ENCODE measurements at places on chromosomes 12 and 14.

GRCh38 chr14:41604721-41605531, 1.8 kb upstream of the LRFN5 start:
- peak; percentile 87 for DNase-seq

DNA sequence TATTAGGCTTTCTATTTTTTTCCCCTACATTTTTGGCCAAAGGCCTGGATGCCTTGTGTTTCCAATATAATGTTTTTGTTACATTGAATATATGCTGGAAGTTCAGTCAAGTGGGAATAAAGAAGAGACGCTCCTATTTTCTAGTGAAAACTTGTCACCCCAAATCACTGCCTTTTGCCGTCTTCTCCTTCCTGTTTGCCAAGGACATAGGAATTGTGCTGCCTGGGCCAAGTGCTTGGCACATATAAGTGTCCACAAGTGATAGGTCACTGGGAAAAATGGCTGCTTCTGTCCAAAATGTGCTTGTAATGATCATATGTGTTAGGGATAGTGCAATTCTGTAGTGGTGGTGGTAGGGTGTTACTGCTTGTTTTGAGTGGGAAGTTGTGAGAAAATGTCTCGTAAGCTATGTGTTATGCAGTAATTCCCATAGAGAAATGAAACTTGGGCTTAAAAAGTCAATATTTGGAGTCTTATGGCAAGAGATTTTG, 11.6 kb upstream of the KCNJ8 start:
- no peak for DNase-seq

DNA sequence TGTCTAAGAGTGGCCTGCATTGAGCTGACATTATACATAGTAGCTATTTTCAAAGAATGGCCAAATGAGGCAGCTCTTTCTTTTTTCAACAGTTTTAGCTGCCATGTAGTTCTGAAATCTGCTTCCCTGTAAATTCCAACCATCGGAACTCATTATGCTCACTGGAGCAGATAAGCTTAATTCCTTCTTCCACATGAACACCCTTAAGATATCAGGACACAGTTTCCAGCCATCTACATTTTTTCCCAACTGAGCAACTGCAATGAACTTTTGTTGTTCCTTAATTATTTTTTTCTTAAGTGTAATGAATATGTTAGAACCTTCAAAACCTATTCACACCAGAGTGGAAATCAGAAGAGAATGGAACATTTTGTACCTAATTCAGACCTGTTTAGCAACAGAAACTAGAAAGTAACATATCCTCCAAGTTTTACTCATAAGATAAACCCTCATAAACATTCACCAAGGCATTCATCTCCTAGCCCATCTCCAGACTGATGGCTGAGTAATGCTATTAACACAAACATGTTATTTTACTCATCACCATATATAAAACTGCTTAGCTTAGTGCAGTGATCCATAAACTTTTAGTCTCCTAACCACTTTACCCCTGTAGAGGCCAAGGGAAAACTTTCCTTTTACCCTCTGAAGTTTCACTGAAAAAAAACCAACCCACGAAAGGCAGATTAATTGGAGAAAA, 296.1 kb upstream of the SYT1 start:
- DNase-seq: no peak

- no peak for DNase-seq
These were observed 52.9 kb downstream of the SPTB start for GRCh38 chr14:64826845-64827244.

GRCh38 chr12:89225401-89225800, 126.9 kb downstream of the DUSP6 start:
- DNase-seq: no peak

DNA sequence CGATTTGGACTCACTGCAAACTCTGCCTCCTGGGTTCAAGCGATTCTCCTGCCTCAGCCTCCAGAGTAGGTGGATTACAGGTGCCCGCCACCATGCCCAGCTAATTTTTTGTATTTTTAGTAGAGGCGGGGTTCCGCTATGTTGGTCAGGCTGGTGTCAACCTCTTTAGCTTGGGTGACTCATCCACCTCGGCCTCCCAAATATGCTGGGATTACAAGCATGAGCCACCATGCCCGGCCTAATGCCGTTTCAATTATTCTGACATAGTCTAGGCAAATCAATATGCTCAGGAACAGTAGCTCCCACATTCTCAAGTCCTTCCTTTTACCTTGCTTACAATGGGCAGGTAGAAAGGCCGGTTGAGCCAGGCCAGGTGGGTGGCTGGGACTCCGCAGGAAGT, 82.0 kb upstream of the EEA1 start:
- DNase-seq: no peak

GRCh38 chr14:94816113-94816512, 46.2 kb upstream of the GSC start:
- DNase-seq: no peak

DNA sequence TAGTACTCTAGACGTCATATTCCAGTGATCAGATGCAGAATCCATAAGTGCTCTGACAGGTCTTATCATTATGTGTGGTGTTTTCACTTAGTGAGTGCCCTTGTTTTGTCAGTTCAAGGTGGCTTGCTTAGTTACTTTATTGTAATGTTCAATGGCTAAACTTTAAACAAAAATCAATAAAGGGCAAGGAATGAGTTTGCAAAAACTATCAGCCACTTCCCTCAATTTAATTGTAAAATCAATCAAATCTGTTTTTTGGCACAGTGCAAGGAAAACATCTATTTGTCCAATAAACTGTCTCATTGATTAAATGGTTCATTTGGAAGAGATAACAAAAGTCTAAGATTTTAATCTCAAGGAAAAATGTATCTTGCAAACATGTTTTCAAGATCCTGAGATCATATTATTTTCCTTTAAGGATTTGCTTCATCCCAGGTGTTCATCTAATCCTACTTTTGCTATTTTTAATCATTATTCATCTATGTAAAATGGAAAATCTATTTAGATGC, 59.6 kb upstream of the EEA1 start:
- no peak for DNase-seq

DNA sequence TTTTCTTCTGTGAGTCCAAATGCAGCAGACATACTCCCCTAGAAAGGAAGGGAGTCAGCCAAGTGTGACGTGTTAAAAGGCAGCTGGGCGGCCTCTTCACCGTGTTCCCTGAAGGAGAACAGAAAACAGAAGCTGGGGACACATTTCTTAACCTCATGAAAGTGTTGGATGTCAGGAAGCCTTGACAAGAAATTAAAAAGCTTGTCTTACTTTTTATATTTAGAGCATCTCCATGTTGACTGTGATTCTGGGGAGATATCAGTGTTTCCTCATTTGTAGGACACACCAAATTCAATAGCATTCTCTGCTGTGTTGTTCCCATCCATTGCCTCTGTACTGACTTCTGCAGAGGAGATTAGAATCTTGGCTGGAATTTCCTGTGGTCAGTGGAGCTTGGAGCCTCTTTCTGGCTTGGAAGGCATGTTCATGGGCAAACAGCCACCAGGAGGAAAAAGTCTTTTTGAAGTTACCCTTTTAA, 93.7 kb downstream of the RMST start:
- DNase-seq: no peak

DNA sequence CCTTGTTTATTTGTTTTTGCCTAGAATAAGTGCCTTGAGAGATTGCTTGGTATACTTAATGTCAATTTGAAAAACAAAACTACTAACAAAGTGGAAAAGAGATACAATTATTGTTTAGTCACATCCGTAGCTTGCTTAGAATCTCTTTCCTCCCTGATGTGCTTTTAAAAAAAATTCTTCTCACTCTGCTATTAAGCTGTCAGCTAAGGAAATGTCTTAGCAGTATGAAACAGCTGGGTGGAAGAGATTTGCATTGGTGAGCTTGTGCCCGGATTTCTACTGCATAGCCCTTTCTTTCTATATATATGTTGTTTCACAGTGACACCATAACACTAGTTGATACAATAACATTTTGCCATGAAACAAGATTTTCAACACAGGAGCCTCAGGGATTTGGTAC, 229.4 kb upstream of the RGS6 start:
- no peak for DNase-seq

DNA sequence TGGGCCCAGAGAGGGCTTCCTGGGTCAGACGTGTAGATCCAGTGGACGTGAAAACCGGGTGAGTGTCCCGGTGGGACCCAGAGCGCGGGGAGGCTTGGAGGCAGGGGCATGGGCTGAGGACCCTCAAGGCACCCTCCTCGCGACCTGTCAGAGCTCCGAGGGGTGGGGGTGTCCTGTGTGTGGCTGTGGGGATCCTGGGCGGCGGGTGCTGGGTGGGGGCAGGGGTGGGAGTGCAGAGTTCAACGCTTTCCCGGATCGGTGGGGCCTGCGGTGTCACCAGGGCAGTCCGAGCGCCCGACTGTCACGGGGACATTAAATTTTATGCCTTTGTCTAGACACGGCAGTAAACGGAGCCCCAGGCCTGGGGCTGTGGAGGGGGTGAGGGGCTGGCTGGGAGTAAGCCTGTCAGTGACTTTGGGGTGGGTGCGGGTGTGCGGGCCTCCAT, 1.0 kb downstream of the TMEM121 start:
- DNase-seq: no peak

DNA sequence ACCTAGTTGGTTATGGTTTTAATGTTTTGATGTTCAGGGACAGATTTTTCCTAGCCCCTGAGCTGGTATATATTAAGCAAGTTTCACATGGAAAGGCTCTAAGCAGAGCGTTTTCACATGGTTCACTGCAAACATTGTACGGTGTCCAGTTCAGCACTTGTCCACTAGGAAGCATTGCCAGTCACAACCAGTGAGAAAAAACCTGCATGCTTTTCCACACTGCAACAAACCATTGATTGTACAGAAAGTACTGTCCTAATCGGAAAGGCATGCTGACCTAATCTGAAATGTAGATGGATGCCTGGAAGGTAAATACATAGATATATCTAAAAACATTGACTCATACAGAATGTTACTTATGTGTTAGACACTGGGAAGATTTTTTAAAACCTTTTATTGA, 25.0 kb upstream of the NPAS3 start:
- DNase-seq: no peak

DNA sequence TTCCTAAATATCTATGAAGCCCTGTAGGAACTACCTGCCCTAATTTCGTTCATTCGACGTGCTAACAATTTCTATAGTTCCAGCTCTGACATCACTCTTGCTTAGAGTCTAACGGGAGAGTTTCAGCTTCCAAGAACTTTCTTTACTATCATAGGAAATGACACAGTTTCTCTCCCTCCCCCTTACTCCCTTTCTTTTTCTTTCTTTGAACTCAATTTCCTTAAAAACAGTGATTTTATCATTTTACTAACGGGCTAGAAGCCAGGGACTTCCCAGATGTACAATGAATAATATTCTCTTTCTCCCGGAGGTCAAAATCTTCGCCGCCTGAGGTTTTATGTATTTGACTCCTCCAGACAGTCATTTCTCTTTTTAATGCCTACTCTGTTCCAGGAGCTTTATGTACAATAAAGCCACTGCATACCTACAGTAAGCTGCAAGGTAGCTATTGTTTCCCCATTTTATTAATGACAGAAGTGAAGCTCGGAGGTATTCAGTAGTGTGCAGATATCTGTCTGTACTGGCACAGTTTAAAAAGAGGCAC, 15.7 kb downstream of the SMCO2 start:
- DNase-seq: no peak

DNA sequence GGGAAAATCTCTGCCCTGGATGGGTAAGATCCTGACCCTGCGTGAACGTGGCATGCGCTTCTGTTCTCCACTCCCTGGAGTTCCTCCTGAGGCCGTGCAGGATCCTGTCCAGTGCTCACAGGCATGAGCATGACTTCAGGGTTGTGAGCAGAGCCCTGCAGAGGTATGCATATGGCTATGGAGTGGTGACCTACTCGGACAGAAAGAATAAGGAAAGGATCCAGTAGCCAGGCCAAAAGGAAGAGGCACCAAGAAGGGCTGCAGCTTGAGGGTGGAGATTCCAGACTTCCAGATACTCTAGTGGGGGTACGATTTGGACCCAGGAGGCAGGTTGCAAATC, 20.8 kb upstream of the CD27 start:
- no peak for DNase-seq

DNA sequence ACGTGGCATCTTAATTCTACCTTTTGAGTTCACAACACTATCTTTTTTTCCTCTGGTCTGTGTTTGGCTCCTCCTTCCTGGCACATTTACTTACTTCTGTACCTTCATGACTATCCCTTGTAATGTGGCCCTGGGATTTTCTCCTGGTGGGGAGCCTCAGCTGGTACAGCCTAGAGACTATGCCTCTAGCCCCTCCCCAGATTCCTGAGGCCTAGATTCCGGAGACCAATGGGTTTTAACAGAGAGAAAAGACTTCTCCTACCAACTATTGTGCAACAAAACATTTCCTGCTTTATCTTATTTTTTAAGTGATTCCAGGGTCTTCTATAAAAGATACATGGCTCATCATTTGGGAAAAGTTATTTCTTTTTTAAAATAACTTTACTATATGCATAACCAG, 216.2 kb upstream of the KRR1 start:
- no peak for DNase-seq

- no peak for DNase-seq
These were observed 207.6 kb upstream of the PDZRN4 start for GRCh38 chr12:40980427-40980961.

GRCh38 chr12:2391740-2392331, 339.0 kb downstream of the CACNA1C start:
- DNase-seq: no peak

DNA sequence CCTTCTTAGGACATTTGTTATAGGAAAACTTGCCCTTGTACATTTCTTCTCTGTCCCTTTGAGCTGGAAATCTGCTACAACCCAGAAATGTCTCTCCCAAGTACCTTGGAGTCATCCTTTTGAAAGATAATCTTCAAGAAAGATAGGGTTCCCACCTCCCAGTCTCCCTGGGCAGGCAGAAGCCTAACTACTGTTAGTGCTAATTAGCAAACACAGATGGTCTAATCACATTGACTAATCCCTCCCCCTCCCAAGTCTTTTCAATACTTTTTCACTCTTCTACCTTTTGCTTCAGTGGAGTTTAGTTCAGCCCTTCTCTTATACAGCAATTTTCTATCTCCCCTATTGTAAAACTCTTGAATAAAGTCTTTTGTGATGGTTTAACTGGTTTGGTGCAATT, 129.8 kb upstream of the PPFIA2 start:
- DNase-seq: no peak

DNA sequence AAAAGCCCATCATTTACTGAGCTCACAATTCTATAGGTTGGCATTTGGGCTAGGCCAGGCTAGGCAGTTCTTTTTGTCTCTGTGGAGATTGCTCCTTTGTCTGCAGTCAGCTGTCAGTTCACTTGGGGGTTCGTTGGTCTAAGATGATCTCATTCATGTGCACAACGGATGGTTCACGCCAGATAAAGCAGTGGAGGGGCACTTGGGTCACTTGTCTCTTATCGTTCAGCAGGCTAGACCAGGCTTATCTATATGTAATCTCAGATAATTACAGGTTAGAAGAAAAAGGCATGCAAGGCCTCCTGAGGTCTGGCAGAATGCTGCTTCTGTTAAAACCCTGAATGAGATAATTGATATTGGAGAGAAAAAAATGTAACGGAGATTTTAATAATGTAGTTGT, 119.0 kb upstream of the ATP2B1 start:
- DNase-seq: no peak

GRCh38 chr14:103391048-103391447, 5.8 kb downstream of the MARK3 start:
- DNase-seq: no peak

GRCh38 chr14:67456732-67457131, 31.8 kb downstream of the TMEM229B start:
- DNase-seq: no peak

- peak; percentile 81 for DNase-seq
These were observed 65.3 kb upstream of the C14orf180 start for GRCh38 chr14:104514156-104514848.

Data from vagina (tissue), 2 donors.